ENCODE measurements at places on chromosomes 16 and 17.

DNA sequence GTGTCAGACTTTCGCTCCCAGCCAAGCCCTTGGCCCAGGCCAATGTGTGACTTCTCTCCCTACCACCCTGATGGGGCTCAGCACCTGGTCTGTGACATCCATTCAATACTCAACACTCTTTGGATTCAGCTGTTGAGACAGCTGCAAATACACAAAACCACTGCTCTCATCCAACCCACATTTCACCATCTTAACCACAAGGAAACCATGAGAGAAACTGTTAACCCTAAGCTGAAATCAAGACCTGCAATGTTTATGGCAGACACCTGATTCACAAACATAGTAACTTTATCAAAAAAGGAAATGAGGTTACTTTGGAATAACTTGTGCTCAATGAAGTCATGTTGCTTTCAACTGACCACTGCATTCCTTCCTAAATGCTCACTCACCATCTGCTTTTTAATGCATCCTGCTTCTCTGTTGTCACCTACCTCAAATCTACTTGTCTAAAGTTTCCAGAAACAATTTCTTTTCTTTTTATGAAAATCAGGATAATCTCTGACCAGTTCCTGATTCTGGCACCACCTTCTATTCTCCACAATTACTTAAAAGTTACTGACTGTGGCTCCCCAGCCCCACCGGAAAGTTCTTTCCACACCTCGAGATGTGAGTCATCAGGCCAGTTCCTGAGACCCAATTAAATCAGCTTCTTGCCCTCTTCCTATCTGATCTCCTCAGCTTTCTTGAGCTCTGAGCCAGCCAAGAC, 88.2 kb downstream of the NOG start:
- no peak for DNase-seq

GRCh38 chr16:55406651-55407050, 72.3 kb upstream of the MMP2 start:
- DNase-seq: no peak

DNA sequence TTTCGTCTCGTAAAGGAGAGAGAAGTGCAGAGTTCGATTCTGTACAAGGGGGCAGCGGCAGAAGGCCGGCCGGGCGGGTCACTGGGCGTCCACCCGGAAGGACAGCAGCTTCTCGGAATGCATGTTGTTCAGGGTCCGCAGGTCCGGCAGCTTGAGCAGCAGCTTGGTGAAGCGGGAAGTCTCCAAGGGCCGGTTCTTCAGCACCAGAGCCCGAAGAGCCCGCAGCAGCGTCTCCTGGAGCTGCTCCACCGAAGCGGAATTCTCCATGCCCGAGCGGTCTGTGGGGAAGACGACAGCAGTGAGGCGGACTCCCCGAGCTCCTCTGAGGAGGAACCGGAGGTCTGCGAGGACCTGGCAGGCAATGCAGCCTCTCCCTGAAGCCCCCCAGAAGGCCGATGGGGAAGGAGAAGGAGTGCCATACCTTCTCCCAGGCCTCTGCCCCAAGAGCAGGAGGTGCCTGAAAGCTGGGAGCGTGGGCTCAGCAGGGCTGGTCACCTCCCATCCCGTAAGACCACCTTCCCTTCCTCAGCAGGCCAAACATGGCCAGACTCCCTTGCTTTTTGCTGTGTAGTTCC, 7.3 kb downstream of the NR1D1 start:
- no peak for DNase-seq

GRCh38 chr17:49219987-49220386, 9.5 kb downstream of the ABI3 start:
- DNase-seq: no peak

DNA sequence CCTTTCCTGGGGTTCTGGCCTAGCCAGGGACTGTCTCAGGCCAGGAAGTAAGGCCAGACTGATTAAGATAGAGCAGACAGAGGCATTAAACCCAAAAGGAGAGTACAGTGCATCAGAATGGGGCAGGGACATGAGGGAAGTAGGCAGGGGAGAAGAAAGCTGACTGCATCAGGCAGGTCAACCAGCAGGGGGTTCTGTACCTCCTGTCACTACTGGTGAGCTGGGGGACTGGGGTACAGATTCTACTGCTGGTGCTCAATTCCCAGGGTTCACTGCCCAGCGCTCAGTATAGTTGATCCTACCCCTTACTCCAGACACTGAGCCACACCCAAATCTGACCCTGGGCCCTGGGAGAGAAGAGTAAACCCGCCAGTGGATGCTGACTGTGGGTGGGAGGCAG, 12.9 kb upstream of the MTMR4 start:
- DNase-seq: no peak

GRCh38 chr16:85988723-85989313, 89.9 kb downstream of the IRF8 start:
- DNase-seq: no peak

DNA sequence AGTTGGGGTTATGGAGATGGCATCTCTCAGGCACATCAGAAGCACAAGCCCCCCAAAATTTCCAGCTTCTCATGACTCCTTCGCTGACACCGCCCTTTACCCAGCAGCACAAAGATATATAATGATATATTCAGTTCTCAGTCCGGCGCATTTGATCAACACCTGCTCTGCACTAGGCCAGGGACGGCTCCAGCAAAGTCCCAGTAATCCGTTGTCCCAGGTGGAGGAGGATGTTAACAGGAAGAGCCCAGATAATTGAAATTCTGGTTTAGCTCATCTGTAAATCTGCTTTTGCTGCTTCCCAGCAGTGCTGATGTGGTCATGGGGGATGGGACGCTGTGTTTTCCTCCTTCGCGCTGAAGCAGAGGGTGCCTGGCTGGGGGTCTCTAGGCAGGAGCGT, 131.5 kb downstream of the OR1D5 start:
- DNase-seq: no peak

DNA sequence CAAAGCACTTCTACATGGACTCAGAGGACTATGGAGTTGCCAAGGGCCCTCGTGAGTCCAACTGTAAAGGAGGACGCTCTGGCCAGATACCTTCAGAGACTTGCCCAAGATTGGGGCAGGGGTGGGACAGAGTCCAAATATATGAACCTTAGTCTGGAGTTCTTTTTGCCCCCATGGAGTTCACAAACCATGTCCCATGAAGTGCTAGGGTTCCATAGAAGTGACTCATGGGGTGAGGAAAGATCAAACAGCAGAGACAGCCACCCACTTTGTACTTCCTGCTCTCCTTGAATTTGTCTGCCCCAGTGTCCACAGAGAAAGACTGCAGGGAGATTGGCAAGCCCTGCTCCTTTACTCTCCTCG, 29.0 kb downstream of the SRL start:
- DNase-seq: peak; percentile 93

DNA sequence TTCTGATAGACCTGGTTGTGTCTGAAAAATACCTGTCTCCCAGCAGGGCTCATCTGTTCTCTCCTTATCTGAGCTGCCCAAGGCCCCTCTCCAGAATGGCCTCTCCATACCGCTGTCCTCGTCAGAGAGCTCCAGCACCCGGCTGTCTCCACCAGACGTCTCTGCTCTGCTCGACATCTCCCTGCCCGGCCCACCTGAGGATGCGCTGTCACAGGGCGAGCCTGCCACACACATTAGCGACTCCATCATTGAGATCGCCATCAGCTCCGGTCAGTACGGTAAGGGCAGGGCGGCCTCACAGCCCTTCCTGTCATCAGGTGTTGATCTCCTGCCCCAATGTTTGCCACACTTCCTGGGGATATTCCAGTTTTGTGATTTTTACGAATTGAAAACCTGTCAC, 10.2 kb upstream of the JPT2 start:
- DNase-seq: no peak

GRCh38 chr17:57009737-57010445, 32.0 kb downstream of the SCPEP1 start:
- DNase-seq: peak; percentile 78

GRCh38 chr17:55391244-55391757, 30.3 kb downstream of the MMD start:
- no peak for DNase-seq

DNA sequence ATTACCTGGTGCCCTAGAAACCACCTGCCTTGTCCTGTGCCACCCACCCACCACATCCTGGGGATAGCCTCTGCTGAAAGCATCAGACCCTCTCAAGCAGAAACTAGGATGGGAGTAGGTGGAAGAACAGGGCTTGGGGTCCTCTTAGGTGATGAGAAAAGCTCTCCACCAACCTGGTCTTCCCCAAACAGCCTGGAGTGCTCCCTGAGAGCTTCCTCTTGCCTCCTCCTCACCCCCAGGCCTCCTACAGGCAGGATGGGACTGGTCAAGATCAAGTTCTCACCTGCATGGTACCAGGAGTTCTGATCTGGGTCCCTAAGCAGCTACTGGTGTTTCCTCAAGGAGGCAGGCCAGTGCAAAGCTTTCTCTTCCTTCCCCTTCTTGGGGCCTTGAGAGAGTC, 15.4 kb downstream of the WNT9B start:
- DNase-seq: no peak

DNA sequence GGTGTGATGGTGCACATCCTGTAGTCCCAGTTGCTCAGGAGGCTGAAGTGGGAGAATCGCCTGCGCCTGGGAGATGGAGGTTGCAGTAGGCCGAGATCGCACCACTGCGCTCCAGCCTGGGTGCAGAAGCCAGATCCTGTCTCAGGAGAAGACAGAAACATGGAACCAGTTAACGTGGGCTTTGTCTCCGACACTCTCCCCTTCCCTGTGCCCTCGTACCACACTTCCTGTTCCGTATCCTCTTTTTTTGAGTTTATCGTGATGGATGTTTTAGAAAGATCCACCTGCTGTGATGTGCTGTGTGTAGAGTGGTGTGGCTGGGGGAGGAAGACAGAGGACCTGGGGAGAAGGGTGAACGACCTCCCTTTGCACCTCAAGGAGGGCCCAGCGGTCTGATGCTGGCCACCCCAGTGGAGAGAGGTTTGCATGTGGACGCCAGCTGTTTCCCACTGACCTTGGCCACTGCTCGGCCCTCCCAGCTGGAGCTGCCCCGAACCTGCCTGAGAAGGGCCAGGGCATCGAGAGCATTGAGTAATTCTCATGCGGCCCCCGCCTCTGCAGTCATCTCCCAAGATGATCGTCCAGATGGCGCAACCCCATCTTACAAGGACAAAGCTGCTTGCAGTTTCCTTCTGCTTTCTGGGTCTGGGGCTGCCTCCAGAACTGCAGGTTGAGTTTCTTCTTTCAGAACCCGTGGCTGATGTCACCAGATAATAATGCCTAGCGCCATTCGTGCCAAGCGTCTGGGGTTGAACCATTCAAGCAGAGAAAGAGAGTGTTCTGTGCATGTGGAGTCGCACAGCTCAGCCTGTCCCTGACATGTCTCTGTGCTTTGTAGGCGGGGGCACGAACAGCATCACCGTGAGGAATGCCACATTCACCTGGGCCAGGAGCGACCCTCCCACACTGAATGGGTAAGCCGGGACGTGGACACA, 126.3 kb downstream of the ABCC1 start:
- DNase-seq: no peak

DNA sequence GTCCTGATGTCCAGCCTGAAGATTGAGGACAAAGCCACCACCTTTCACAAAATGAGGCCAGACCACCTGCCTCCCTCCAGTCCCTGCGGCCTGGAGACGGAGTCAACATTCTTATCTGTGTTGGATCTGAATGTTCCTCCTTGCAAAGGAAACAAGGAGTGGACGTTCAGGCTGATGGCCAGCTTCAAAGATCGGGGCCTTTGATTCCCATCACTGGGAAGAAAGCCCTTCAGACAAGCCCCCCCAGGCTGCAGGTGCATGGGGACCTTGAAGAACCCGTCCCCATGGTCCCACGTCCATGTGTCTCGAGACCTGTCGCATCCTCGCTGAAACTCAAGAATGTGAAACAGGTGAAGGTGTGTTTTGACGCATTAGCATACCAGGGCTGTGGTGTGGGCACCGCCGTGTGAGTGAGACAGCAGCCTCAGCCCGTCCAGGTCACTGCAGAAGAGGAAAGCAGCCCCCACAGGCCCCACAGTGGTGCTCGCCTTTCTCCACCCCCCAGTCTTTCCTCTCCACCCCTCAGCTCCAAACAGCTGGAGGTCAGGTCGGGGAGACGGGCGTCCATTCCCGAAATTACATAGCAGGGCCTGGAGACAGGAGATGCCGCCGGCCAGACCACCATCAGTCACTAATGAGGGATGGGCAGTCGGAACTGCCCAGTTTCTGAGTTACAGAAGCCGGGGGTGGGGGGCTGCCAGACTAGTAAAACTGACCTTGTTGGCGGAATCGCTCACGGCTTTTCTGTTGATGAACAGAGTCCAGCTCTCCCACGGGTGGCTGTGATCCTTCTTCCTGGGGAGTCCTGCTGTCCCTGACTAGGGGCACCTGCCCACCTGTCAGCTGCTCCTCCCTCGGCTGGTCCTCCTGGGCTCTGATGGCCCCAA, 877 bp upstream of the CSNK1D start:
- DNase-seq: no peak

GRCh38 chr17:69908626-69909368, 166.2 kb upstream of the KCNJ16 start:
- DNase-seq: no peak

DNA sequence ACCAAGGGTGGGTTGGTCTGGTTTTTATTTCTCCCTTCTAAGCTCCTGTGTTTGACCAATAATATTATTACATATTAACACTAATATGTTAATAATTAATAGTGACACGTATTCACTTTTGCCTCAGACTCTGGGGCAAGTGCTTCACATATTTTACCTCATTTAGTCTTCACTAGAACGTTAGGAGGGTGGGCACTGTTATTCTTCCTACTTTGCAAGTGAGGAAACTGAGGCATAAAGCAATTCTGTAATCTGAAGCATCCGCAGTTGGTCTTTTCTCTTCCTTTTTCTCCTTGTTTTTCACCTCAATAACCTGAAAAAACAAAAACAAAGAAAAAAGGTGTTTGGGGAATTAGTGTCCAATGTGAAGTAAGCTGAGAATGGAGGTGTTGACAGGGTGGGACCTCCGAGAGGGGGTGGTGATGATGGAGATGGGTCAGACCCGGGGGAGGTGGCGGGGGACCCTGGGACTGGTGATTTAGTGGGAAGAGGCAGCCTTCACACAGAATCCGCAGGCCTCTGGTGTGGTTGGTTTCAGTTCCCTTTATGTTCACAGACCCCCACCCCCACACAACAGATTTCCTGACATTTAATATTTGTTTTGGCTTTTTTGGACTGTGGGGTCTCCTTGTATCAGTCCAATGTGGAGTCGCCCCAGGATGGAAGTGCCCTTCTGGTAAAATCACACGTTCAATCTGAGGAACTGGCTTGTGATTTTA, 3.7 kb downstream of the CDH1 start:
- DNase-seq: no peak

DNA sequence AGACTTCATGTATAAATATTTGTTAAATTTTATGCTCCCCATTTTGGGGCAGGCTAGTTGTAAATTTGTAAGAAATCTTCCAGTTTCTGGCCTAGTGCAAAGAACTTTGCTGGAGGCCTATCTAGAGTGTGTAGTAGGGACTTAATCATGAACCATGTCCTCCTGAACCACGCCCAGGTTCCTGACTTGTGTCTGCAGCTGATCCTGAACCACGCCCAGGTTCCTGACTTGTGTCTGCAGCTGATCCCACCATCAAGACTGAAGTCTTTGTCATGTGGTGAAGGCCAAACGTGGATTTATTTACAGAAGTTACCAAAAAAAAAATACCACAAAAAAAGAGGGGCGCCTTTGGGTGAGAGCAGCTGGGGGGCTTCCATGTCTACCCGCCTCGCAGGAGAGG, 33.1 kb downstream of the LMF1 start:
- no peak for DNase-seq

GRCh38 chr17:79595921-79596320, 14.9 kb downstream of the RBFOX3 start:
- DNase-seq: no peak

Data from small intestine (tissue), 16 donors.